ENCODE measurements at places on chromosomes 1 and 21.

- no peak for DNase-seq
Observed at GRCh38 chr1:47579809-47580208, 142.0 kb downstream of the FOXD2 start.

DNA sequence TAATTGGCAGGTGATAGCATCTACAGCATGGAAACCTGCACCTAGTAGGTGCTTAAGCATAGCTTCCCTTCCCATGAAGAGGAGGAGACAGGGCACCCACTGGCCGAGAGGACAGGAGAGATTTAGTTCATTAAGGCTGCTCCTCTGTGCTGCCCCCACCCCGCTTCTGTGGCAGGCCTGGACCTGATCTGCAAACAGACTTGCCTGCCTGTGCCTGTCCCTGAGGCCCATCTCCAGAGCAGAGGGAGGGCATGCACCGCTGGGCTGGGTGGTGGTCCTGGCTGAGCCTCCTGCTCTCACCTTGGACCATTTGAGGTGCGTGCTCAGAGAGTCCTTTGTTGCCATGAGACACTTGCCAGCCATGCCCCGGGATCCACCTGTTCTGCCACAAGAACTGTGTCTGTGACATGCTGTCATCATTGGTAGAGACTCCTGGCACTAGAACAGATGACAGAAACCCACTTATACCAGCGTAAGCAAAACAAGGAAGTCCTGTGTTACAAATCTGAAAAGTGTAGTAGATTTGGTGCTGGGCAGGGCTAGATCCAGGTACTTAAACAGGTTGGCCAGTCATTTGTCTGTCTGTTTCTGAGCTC lies 55.6 kb downstream of the PTPRF start:
- no peak for DNase-seq

DNA sequence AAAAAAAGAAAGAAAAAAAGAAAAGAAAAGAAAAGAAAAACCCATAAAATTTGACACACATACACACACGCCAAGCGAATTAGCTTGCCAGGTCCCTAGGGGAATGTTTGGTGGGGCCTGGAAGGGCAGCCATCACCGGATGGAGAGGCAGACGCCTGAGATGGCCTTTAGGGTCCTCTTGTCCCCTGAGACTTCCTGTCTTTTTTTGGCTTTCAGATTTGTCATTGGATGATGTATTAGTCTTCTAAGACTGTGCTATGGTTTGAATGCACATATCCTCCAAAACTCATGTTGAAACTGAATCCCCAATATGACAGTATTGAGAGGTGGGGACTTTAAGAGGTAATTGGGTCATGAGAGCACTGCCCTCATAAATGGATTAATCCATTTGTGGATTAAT lies 211.8 kb downstream of the TOMM20 start:
- DNase-seq: no peak

DNA sequence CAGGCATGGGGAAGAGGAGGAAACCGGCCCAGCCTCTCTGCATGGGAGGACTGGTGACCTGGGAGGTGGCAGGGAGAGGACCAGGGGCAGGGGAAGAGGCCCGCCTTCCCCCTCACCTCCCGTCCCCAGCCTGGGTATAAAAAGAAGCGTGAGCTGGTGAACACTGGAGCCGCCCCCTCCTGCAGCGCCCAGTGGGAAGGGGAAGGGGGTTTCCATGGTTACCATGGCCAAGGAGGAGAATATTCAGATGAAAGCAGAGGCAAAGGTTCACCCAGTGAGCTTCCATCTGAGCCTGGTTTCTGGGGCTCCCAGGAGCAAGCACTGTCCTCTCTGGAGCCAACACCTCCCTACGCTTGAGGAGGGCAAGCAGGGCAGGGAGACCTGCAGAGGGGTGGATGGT lies 54.9 kb downstream of the ACOT7 start:
- no peak for DNase-seq

- no peak for DNase-seq
Observed at GRCh38 chr1:86938450-86938849, 24.0 kb downstream of the HS2ST1 start.

DNA sequence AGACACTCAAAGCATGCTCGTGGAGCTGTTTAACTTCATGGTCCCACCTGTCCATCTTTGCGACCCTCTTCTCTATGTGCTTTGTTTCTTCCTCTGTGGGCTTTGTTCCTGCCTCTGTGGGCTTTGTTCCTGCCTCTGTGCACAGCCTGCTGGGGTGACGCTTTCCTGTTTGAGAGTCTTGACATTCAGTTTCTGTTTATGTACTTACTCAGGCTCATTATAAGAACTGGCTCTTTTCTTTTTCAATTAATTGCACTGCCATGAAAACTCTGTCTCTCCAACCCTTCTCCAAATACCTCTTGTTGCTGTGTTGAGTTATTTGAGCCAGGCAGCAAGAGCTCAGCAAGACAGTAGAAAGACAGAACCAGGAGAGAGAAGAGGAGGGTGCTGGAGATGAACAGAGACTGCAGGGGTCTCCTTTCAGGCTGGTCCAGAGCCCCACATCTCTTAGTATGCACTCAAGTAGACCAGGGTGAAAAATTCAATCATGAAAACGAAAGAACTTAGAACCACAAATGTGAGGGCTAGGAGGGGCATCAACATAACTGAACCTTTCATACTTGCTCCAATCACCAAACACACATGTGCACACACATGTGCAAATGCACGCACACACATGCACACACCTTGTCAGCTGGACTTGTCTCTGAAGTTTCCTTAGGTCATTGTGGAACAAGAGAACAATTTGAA lies 88.3 kb upstream of the SGIP1 start:
- DNase-seq: no peak

Data from T-helper 22 cell (primary cell).